ENCODE measurements at places on chromosomes 4 and X. TPM values are rescaled to one million over a fixed set of nuclear protein-coding genes. Genes with fewer than 3 reads are reported as not detected.

DNA sequence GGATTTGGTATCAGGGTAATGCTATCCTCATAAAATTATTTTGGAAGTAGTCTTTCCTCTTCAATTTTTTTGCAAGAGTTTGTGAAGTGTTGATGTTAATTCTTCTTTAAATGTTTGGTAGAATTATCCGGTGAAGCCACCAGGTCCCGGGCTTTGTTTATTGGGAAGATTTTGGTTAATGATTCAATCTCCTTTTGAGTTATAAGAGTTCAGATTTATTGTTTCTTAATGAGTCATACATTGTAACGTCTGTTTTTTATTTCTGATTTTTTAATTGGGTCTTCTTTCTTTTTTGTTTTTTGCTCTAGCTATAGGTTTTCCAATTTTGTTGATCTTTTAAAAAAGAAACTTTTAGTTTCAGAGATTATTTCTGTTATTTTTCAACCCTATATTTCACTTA, 412.3 kb downstream of the PDGFC start:
- no peak for DNase-seq

GRCh38 chrX:65532016-65532415, 2.6 kb downstream of the LAS1L start:
- DNase-seq, result peak; percentile 51

DNA sequence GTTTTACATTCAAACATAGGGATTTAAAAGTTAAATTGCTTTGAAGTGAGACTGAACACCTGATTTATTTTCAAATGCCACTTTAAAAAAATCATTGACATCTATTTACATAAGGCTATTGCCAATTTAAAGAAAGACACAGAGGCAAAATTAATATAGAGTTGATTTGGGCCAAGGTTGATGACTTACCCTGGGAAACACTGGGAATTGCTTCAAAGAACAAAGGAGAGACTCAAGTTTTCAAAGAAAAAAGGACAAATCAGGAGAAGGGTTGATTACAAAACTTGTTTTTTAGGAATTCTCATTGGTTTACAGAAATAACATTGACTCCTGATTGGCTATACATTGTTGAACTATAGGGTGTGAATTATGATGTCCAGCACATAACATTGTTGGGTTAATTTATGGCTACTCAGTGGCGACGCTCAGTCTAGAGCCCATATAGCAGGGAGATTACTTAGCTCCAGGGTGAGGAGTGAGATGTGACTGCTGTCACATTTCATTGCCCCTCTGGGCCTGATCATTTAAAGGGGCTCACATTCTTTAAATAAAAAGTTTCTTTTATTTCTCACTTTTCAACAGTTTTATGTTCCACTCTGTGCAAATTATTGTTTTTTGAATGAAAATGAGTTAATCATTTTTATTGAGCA, 184.6 kb downstream of the SPATA18 start:
- no peak for DNase-seq

DNA sequence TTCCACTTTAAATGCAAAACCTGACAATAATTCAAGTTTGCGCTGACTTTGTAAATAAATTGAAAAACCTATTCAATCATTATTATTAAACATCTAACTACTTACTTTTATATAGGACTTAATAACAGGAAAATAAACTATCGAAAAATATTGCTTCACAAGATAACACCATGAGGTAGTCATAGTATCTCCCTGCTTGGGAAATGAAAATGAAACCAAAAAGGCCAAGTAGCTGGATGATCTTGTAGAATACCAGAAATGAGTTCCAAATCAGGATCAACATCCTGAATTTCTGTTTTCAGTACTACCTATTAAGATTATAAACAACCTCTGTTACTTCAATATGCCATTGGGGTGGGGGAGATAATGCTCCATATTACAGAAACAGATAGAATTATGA, 58.9 kb downstream of the CHIC2 start:
- DNase-seq, result no peak

- DNase-seq, result no peak
Observed at GRCh38 chr4:2861631-2862436, 18.2 kb downstream of the ADD1 start.

- no peak for DNase-seq
Observed at GRCh38 chr4:56727150-56727549, 46.1 kb upstream of the HOPX start.

DNA sequence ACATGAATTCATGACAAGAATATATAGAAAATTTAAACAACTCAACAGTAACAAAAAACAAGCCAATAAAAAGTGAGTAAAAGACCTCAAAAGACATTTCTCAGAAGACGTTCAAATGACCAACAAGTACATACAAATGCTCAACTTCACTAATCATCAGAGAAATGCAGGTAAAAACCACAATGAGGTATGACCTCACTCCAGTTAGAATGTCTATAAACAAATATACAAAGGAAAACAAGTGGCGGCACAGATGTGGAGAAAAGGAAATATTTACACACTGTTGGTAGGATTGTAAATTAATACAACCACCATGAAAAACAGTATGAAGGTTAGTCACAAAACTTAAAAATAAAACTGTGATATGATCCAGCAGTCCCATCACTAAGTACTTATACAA, 1033.1 kb downstream of the RAPGEF2 start:
- DNase-seq, result no peak

DNA sequence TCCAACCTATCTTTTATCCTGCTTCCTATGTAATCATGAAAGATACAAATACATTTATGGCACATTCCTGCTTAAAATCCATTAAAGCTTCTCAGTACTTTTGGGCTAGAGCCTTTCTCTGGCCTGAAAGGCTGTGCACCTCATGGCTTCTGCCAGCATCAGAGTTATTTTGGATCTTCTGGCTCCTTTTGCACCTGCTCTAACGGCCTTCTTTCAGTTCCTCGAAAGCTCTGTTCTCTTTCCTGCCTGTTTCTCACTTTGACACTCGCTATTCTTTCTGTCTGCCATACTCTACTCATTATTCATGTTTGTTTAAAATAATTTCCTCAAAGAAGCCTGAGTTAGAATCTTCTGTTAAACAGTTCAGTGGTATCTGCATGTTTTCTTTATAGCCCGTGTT, 86.0 kb downstream of the LRP2BP start:
- DNase-seq, result no peak

DNA sequence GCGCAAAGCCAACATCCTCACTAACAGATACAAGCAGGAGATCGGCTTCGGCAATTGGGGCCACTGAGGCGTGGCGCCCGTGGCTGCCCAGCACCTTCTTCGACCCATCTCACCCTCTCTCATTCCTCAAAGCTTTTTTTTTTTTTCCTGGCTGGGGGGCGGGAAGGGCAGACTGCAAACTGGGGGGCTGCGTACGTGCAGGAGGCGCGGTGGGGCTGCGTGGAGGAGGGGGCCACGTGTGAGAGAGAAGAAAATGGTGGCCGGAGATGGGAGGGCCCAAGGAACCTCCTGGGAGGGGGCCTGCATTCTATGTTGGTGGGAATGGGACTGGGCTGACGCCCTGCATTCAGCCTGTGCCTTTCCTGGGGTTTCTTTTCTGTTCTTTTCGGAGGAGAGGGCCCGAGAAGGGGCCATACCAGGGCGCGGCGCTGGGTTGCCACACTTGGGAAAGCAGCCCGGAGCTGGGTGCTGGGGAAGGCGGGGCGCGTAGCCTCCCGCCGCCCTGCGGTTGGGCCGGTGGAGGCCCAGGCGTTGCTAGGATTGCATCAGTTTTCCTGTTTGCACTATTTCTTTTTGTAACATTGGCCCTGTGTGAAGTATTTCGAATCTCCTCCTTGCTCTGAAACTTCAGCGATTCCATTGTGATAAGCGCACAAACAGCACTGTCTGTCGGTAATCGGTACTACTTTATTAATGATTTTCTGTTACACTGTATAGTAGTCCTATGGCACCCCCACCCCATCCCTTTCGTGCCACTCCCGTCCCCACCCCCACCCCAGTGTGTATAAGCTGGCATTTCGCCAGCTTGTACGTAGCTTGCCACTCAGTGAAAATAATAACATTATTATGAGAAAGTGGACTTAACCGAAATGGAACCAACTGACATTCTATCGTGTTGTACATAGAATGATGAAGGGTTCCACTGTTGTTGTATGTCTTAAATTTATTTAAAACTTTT, 4.5 kb downstream of the MID1IP1 start:
- DNase-seq, result peak; percentile 91

DNA sequence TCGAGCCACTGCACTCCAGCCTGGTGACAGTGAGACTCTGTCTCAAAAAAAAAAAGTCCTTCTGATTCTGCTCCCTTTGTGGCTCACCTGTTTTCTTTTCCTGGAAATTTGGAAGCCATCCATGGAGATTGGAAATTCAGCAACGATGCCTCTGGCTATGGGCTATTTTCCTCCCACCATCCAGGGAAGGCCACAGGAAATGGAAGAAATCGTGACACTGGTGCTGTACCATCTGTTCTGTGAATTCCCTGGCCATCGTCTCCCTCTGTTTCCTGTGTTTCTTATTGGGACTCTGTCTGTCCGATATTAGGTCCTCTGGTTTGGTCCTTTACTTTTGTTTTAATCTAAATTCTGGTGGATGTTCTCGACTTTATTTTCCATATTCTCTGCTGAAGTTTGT, 29.4 kb upstream of the ADRA2C start:
- no peak for DNase-seq

PGAM4 gene
- not detected for total RNA-seq

PABPC1L2A gene
- not detected for total RNA-seq

MCF2 gene
- total RNA-seq, result 0.37 TPM

ADAM29 gene
- total RNA-seq, result not detected

SPANXN3 gene
- total RNA-seq, result not detected

TSPAN7 gene
- total RNA-seq, result 30.5 TPM

FAM114A1 gene
- 90.2 TPM for total RNA-seq

RNF128 gene
- total RNA-seq, result not detected

GPAT3 gene
- total RNA-seq, result 3.4 TPM

NDP gene
- not detected for total RNA-seq

All from posterior vena cava (tissue), 2 donors.